M059J (cell line): ENCODE measurements at places on chromosomes 7 and 10.

GRCh38 chr7:130901209-130901783 lies 167.3 kb upstream of the KLF14 start:
- DNase-seq = peak; percentile 83

- no peak for DNase-seq
Measured at GRCh38 chr10:119104654-119105015, 722 bp downstream of the DENND10 start.

DNA sequence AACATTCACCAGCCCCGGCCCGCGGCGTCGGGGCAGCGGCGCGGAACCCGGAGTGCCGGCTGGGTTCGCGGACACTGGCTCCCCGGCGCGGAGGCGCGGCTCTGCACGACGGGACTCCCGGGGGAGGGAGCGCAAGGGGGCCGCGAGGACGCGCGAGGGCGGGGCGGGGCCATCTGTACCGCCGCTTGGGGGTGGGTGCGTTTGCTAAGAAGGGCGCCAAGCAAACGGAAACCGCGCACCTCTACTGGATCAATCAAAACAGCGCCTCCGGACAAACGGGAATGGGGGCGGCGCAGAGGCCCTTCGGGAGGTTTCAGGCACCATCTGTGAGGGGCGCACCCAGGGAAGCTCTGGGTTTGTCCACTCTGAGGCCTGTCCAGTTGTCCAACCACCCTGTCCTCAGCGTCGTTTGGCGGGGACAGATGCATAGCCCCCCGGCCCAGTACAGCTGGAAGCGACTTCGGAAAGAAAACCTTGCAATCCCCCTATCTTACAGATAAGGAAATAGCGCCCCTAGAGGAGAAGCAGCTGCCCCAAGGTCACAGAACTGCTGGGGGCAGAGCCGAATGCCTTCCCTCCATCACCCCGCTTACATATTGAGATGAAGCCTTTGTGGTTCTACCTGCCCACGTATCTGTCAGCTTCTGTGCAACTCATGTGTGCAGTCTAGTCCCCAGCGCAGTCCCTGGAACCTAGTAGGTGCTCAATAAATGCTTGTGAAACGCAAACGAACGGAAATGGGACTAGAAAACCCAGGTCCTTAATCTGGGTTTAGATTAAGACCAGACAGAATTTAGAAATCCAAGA lies 10.7 kb upstream of the SLIT1 start:
- DNase-seq = peak; percentile 41

DNA sequence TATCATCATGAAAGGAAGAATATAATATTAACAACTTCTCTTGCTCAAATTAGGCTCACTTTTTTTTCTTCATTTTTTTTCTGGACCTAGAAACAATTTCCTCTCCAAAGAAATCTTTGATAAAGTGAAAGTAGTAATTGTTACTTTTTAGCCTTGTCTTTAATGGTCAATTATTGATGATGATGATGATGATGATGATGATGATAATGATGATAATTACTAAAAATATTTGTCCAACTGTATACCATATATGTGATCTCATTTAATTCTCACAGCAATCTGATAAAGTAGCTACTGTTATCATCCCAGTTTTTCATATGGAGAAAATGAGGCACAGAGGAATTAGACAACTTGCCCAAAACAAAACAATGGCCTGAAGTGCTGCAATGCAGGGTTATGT lies 12.8 kb downstream of the PRKG1 start:
- DNase-seq = no peak

DNA sequence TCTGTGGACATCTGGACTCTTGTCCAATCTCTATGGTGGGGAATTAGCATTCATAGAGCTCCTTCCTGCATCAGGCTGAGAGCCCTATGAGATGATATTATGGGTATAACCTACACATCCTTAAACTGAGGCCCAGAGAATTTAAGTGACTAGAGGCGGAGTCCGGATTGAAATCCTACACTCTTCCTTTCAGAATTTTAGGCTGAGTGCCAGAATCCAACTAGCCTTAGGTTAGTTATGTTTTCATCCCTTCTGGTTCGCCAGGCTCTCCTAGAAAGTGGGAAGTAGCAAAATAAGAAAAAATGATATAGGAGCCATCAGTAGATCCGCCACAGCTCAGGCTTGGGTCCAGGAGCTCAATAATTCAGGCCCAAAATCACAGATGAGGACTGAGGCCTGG lies 212.5 kb downstream of the GLI3 start:
- no peak for DNase-seq

DNA sequence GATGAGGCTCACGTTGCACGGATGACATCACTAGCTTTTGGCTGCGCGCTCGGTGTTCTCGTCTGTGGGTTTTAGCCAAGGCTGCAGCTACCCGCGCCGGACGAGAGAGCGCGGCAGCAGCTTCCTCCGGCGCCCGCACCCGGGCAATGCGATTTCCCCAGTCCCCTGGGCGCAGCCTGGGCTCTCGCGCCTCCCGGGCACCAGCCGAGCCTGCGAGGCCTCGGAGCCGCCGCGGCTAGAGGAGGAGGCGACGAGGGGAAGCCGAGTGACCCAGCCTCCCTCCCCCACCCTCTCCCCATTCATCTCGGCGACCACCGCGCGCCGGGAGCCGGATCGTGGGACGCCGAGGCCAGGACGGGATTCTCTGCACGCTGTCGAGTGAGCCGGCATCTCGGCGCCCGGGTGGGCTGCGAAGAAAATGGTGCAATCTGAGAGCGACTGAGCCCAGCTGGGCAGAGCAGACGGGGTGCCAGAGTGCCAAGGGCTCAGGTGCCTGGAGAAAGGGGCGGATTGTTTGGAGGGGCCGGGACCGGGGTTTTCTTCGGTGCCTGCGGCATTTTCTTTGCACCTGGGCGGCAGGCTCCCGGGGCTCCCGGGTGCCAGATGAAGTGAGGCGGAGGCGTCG lies 1.2 kb upstream of the TMEM178B start:
- peak; percentile 87 for DNase-seq

- DNase-seq = peak; percentile 42
Measured at GRCh38 chr10:132654708-132655661, 117.4 kb downstream of the INPP5A start.

DNA sequence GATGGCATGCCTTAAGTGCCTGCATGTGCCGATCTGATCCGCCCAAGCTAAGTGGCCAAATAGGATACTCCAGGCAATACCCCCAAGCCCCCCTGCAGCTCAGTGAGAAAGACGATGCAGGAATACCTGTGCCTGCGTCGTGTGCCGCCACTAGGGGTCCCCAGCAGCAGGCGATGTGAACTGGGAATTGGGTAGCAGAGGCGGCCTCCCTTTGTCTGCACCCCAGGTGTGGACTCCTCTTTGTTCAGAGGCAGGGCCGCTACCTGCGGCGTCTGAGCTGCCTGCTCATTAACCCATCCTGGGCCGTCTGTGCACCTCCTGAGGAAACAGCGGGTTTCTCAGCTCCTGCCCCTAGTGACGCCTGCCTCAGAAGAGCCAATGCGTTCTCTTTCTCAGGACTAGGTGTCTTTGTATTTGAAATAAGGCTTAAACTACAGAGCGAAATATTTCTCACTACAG lies 4.8 kb upstream of the CHN2 start:
- DNase-seq = peak; percentile 25

- no peak for DNase-seq
Measured at GRCh38 chr7:107836237-107837144, 33.5 kb upstream of the SLC26A3 start.

DNA sequence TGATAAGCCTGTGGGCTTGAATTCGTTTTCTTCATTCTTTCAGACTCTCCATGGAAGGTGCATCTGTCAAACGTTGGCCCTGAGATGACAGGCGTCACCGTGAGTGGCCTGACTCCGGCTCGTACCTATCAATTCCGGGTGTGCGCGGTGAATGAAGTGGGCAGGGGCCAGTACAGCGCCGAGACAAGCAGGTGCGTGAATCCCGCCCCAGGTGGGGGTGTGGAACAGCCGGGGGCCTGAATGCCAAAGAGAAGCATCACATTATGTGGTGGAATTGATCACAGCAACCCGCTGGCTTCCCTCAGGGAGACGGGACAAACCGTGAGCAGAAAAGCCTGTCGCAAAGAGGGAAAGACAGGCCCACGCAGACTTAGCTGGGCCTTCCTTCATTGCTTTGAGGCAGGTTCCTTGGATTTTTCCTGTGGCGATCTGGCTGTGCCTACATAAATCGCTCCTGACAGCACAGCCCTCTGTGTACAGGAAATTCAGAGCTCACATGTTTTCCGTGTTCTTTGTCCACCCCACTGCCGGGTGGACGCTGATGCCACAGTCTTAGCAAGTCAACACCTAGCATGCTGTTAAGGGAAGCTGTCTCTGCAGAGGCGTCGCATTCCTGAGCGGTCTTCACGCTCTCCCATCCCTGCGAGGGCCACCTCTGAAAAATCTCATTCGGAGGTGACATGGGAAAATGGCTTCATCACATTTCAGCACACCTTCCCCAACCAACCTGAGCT lies 671.0 kb upstream of the FOXK1 start:
- DNase-seq = no peak

GRCh38 chr10:63348245-63348850 lies 117.4 kb downstream of the JMJD1C start:
- peak; percentile 20 for DNase-seq

DNA sequence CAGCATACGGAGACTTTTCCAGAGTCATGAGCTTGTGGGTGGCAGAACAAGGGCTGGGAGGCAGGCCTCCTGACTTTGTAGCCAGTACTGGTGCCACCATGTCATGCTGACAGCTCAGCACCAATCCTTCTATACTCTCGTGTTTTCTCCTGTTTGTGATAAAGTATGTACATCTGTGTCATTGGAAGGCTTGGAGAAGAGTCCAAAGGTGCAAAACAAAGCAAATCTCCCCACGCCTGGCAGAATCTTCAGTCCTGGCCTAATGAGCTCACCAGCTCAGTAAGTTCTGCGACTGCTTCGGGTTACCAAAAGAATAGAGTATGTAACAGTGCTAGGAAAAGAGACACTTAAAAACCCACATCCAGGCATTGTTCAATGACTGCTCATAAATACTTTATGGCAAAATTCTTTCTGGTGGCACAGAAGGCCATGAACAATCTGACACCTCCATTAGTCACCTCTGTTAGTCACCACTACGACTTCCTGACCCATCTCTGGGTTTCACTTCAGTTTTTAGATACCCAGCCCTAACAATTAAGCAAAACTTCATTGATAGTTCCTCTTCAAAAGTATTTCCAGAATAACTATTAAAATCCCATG lies 24.5 kb downstream of the STEAP1 start:
- DNase-seq = peak; percentile 97

GRCh38 chr10:113979409-113979808 lies 64.3 kb upstream of the ADRB1 start:
- DNase-seq = no peak

DNA sequence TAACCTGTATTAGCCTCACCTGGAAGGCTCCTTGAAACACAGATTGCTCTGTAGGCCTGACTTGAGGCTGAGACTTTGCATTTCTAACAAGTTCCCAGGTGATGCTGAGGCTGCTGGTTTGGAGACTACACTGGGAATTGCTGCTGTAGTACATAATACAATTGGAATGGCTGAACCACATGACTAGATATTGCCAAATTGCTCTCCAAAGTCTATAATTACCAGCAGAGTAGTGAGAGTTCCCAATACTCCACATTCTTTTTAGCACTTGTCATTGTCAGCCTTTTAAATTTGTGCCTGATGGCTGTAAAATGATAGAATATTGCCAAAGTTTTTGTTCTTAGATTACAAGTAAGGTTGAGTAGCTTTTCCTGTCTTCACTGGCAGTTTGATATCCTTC lies 39.9 kb downstream of the PLEKHA8 start:
- DNase-seq = peak; percentile 56
